ENCODE measurements at places on chromosomes 12 and 14. TPM values are rescaled to one million over a fixed set of nuclear protein-coding genes. Genes with fewer than 3 reads are reported as not detected.

MANSC1 gene
- 0.26 TPM for total RNA-seq

NELL2 gene
- total RNA-seq, result not detected

MAPKAPK5 gene
- 75.9 TPM for total RNA-seq

RAB3IP gene
- 8.3 TPM for total RNA-seq

MYL6B gene
- total RNA-seq, result 130 TPM

ACSM4 gene
- total RNA-seq, result not detected

MMP14 gene
- 292 TPM for total RNA-seq

MYO1A gene
- 0.06 TPM for total RNA-seq

HOTAIR gene
- total RNA-seq, result 7.0 TPM

NGB gene
- total RNA-seq, result not detected

COX14 gene
- total RNA-seq, result 44.0 TPM

KSR2 gene
- total RNA-seq, result under 0.01 TPM

FAM90A1 gene
- total RNA-seq, result not detected

DNA sequence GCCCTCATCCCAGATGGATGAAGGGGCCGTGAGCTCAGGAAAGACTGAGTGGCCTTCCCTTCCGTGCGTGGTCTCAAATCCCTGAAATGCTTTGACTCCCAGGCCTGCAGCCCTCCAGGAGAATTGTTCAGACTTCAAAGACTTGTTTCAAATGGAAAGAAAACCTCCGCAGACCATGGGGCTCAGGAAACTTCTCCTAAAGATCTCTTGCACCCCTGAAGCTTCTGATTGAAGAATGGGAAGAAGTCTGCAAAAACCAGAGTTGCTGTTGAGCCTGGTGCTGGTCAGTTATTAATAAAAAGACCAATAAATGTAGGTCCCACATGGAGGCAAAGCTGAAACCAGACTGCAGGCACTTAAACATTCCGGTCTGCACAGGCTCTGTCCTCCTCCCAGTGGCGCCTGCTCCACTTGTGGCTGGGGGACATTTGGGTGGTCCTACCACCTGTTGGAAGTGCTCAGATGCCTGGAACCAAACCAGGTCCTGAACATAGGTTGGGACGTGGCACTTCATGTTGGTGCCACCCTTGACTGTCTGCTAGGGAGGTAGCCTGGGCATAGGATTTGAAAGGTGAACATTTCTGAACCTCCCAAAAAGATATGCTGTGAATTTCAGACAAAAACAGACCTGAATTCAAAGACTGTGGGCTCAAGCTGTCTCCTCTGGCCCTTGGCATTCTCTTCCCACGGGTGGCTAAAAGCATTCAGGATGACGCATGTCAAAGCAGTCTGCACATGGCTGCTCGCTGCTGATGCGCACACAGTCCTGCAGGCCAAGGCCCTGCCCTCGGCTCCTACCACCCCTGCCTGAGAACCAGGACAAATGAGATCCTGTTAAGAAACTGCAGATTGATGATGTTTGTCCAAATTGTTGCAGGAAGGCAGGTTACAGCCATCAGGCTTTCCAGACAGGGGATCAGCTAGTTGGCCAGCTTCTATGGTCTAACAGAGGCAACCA is 36.2 kb upstream of the MEG3 start:
- DNase-seq, result no peak

GRCh38 chr14:37903343-37904191 is 304.1 kb upstream of the SSTR1 start:
- DNase-seq, result peak; percentile 55

GRCh38 chr12:105742567-105742874 is 396.2 kb downstream of the NUAK1 start:
- DNase-seq, result no peak

DNA sequence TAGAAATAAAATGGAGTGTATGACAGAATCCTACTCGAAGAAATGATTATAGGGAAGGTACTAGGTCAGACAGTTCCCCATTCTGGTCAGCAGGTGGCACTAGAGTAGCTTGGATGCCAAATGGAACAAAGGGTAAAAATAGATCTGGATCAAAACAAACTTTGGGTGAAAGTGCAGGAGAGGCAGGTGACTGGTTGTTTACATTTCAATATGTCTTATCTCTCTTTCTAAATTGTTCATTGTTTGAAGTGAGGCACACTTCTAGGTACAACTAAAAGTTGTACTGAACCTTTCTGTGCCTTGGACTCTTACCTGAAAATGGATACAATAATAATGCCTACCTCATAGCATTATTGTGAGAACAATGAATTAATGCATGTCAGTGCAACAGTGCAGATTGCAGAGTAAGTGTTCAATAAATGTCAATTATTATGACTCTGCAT is 62.0 kb upstream of the OSBPL8 start:
- DNase-seq, result peak; percentile 64

DNA sequence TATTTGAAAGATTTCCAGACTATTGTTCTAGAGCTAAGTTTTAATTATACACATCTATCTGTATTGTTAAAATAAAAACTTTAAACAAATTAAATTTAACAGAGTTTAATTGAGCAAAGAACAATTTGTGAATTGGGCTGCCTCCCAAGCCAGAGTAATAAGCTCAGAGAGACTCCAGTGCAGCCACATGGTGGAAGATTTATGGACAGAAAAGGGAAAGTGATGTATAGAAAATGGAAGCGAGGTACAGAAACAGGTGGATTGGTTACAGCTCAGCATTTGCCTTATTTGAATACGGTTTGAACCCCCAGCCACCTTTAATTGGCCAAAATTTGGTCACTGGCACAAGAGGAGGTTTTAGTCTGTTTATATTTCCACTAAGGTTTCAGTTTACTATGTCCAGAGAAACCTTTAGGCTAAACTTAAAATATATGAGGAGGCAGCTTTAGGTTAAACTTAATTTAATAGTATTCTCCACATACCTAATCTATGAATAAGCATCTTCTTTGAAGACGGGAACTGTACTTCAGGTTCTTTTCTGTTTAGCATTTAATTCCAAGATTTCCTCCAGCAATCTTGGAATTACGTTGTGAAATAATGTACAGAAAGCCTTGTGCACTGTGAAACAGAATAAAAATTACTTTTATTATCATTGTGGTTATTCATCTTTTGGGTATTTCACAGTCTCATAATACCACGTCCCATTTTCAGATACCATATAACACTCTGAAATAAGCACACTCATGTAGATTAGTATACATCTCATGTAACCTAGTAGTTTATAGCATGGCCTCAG is 19.4 kb downstream of the SRGAP1 start:
- no peak for DNase-seq

GRCh38 chr12:75690296-75690955 is 179.0 kb upstream of the KRR1 start:
- DNase-seq, result peak; percentile 99

DNA sequence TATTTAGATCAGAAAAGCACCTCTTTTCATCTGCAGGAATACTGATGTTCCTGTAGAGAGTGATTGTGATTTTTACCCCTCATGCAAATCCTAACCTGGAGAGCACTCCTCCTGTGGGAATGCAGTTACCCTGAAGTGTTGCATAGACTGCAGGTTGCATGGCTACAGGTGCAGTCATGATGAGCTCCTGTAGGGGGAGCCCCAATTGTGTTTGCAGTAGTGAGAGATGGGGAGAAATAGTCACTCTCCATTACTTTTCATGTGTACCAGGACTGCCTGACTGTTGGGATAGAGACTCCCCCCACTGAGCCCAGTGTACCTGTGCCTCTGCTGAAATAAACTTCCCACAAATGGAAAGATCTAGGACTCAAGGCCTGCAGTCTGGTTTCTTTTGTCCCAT is 1086.5 kb downstream of the SLC6A15 start:
- no peak for DNase-seq

GRCh38 chr12:57244312-57244696 is 6.7 kb downstream of the STAC3 start:
- no peak for DNase-seq

GRCh38 chr14:64114166-64114565 is 180.0 kb downstream of the ESR2 start:
- DNase-seq, result peak; percentile 51

DNA sequence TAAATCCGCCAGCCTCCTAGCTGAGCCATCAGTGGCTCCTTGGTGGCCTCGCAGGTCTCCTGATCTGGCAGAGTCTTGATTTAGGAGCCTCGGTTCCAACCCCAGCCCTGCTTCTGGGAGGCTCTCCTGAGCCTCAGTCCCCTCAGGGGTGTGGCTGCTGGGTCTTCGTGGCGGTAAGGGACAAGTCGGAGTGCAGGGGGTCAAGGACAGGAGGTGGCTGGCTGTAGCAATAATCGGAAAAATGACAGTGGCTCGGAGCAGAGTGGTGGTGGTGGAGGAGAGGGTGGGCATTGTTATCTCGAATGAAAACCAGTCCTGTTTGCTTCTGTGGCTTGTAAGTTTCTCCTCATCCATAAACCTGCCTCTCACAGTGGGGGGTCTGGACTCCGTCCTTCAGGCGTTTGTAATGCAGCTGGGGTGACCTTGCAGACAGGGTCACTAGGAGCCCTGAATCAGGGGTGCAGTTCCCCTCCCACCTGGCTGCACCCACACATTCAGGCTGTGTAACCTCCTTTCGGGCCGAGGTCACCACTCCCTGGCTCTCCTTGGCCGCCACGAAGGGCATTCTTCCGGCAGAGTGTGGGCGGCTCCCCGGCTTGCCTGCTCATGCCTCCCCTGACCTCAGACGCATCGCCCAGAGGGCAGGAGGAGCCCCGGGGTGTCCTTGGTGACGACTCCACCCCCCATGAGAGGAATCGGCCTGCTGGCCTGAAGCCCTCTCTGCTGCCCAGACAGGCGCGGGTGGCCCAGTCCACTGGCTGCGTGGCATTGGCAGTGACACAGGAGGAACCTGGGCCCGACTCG is 8.1 kb downstream of the BCL7A start:
- DNase-seq, result no peak

DNA sequence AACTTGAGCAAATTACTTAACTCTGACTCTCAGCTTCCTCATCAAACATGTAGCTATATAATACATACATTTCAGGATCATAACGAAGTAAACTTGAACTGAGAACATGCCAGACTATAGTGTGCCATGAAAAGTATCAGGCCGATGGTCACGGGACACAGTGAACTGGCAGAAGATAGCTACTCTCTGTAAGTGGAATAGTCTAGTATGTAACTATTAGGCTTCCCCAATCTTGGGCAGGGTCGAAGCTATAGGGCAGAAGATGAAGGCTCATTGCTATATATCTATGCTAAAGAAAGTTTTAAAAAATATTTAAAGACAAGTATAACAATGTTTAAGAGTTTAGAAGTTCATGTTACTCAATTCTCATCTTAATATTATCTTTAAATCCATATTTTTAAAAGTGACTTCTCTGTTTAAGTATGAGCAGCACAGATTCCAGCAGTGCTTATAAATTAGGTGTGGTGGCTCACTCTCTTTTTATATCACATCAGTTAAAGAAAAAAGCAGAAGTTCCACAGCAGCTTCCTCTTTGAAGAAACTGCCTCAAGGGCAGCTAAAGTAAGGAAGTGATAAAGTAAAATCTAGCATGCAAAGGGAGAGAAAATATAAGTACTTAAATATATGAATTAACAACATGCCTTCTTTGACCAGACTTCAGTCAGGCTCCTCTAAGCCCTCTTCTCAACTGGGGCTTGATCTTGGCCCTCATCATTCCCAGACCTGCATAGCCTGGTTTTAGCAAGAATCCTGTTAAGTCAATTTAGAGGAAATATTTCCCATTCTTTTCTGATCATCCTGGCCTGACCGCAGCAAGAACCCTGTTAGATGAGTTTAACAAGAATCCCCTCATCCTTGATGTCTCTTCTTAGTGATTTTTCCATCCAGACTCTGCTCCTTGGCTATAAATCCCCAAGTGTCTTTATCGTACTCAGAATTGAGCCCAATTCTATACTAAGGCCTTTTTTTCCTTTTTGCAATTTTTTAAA is 8.4 kb upstream of the GLIPR1 start:
- no peak for DNase-seq

DNA sequence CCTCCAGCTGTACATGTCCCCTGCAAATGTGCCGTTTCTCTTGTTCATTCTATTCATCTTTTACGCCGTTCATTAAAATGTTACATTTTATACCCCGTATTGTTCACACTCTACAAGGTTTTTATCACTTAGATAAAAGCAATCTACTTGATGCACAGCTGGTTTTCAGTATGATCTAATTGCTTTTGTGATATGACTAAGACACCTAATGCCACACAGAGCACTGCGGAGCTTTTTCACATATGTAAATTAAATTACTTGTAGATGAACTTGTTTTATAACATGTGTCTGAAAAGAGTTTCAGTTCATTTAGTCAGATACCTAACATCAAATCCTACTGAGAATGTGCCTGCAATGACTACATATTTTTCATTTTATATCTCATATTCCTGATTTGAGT is 40.9 kb upstream of the RERGL start:
- no peak for DNase-seq

DNA sequence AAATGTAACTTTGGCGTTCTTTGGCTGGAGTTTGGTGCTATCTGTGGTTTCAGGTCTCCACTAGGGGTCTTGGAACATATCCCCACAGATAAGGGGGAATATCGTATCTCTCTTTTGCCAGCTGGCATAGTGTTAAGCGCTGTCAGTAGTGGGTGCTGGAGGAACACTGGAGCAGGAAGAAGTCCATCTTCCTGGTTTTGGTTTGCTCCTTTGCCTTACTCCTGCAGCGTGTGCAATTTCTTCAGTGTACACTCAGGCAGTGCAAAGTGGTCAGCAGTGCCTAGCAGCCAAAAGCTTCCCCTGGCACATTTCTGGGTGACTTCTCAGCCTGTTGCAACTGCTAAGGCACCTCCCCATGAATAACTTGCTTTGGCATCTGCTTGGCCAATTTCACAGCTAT is 11.7 kb upstream of the RIPK3 start:
- peak; percentile 50 for DNase-seq

DNA sequence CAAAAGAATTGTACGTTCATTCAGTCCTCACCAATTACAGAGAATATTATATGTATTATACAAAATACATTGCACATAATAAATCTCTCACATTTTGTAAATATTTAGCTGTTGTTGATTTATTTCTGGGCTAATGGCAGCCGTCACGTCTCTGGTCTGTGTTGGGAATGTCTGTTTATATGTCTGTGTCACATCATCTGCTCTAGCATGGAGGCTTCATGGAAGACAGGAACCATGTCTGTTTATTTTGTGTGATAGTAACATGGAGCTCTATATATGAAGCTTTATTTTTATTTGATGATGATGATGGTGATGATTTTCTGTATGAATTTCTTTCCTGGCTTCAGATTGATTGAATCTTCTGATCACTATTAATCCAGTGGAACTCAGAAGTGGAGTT is 138.4 kb downstream of the RAD51B start:
- DNase-seq, result no peak

GRCh38 chr12:12356467-12356895 is 397 bp upstream of the BORCS5 start:
- DNase-seq, result no peak

GRCh38 chr12:65420941-65421340 is 142.5 kb downstream of the MSRB3 start:
- no peak for DNase-seq

DNA sequence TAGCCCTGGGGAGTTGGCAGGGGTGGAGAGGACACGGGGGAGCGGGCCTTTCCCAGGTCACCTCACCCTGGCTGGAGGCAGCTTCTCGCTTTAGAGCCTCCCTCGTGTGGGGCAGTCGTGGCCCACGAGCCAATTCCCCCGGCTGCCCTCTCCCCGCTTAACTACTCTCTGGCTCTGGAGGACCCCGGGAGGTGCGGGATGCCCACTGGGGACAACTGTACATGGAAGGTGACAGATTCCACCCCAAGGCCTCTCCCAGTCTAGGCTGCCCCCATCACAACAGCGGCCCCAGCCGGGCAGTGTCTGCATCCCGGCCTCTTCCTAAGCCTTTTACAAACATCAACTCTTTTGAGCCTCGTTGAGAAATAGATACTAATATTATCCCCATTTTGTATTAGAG is 78.1 kb downstream of the KIF26A start:
- DNase-seq, result no peak

- no peak for DNase-seq
Observed at GRCh38 chr12:44960856-44961255, 84.7 kb upstream of the NELL2 start.

Data from LHCN-M2 (cell line).